ENCODE measurements at places on chromosomes 5 and 9. TPM values are rescaled to one million over a fixed set of nuclear protein-coding genes. Genes with fewer than 3 reads are reported as not detected.

MAP1B gene
- 63.7 TPM for total RNA-seq

BTNL3 gene
- not detected for total RNA-seq

- DNase-seq, result no peak
Observed at GRCh38 chr9:87716141-87716540, 9.8 kb upstream of the CTSL start.

- no peak for DNase-seq
Observed at GRCh38 chr5:145776886-145777285, 58.3 kb downstream of the PRELID2 start.

DNA sequence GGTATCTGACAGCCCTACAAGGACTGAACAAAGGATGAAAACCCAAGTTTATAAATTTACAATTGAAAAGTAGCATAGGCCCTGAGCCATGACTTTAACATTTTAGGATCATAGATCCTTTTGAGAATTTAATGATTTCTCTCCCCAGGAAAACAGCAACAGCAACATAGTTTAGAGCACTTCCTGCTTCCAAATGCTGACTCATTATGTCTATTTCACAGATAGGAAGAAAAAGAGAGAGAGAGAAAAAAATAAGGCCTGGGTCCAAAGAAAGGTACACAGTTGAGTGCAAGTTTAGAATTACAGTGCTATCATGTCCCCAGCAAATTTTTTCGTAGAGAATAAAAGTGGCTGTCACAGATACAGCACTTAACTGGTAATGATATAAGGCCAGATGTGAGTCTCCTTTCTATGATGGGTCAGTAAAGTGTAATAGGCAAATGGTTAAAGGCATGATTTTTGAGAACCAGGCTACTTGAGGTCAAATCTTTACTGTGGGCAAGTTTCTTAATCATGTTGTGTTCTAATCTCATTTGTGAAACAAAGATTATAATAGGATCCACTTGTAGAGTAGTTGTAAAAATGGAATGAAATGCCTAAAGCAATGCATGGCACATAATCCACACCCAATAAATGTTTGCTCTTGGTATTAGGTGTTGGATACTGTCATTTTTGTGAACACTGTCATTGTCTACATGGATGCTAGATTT lies 12.3 kb upstream of the PPP2R2B start:
- no peak for DNase-seq

DNA sequence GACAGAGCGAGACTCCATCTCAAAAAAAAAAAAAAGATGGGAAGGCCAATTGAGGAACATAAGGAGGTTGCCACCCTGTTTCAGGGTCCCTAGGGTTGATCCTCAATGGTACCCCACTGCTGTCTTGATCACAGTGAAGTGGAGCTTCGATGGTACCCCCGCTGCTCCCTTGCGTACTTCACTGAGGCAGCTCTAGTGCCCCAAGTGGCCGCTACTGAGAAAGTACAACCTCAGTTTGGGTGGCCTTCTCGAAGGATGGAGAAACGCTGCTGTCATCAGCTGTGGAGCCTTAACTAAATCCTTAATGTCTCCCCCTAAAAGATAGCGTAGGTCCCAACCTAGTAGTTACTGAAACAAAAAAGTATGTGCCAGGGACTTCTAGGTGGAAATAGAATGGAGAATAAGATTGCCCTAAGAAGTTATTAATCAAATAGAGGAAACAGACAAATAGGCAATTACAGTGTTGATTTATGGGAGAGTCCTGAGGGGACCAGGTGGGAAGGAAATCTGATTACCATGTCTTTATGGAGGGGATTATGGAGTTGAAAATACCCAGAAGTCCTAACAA lies 6.3 kb downstream of the TESK1 start:
- DNase-seq, result peak; percentile 23

DNA sequence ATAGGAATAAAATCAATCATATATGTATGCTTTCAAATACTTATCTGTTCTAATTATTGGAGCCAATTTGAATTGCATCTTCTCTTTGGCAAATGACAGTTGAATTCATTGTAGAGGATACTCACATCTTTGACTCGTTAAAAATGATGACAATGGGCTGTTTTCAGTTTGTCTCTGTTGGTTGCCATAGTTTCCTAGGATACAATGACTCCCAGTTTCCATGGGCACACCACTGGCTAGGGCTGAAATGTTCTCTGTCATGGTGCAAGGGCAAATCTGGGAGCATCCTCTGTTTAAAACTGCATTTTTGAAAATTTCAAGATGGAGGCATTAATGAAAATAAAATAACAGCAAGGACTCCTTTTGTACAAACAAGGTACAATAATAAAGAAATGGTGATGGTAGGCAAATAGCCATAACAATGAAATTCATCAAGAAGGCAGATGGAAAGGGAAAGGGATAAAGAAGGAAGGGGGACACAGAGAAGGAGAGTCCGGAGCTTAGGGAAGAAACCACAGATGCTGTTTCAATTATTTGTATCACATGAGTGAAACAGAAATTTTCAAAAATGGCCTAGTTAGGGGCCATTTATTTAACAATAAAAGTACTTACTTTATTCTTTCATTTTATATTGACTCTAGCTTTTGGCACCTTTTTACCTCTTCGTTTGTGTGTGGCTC lies 378.8 kb upstream of the SEMA6A start:
- no peak for DNase-seq

DNA sequence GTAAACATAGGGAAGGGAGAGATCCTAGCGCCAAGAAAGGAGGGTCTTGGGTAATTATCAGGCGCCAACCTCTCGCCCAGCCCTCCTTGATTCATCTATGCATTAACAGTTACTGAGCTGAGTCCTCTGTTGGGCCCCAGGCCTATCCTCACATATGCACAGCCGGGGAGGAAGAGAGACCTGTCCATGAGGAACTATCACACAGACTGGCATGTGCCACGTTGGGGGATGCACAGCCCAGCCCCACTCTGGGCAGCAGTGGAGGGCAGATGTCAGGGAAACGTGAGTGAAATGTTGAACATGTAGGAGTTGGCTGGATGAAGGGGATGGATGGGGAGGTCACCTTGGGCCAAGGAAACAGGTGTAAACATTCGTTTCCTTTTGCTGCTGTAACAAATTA lies 18.8 kb upstream of the ENHO start:
- DNase-seq, result no peak

DNA sequence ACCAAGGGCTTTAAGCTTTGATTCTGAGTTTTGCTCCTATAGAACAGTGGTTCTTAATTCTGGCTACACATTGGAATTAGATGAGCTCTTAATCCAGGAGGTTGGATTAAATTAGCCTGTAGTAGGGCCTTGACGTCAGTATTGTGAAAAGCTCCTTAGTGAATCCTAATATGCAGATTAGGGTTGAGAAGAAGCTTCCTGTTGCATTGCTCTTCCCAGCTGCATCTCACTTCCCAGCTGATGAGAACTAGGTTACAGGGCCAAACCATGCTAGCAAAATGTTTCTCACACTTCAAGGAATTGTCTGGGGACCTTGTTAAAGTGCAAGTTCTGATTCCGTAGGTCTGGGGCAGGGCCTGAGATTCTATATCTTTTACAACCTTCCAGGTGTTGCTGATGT lies 300.0 kb downstream of the ZSWIM6 start:
- no peak for DNase-seq

All from NCI-H460 (cell line).